ENCODE measurements at places on chromosomes 3 and 15.

GRCh38 chr3:106049821-106050220 lies 181.0 kb upstream of the CBLB start:
- no peak for DNase-seq

- no peak for DNase-seq
Observed at GRCh38 chr3:61620073-61620472, 58.7 kb downstream of the PTPRG start.

DNA sequence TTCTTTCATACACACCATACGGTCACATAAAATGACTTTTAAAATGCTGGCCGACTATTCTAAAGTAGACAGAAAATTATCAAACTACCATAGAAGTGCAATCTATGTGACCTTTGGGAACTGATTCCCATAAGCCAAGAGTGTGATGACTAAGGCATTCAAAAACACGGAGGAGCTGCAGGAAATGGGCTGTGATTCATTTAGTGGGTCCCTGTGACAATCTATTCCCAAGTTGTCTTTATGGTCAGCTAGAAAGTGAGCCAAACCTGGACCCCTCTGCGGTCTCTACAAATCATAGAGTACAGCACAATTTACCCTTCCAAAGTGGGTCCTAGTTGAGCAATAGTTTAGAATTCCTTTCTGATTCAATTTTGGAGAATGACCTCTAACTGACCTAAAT lies 251.5 kb upstream of the CBLB start:
- no peak for DNase-seq

DNA sequence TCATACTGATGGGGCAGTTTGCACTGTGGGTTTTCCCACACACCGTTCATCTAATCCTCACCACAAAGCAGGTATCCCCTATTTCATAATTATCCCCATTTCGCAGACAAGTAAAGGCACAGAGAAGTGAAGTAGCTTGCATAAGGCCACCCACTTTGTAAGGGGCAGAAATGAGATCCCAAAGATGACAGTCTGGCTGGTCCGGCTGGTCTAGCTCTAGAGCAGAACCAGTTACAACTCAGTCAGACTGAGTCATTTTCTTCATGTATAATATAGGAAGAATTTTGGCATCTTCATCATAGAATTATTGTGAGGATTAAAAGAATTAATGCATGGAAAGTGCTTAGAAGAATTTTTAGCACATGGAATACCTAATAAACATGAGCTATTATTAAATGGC lies 10.6 kb downstream of the RBP1 start:
- DNase-seq, result no peak

DNA sequence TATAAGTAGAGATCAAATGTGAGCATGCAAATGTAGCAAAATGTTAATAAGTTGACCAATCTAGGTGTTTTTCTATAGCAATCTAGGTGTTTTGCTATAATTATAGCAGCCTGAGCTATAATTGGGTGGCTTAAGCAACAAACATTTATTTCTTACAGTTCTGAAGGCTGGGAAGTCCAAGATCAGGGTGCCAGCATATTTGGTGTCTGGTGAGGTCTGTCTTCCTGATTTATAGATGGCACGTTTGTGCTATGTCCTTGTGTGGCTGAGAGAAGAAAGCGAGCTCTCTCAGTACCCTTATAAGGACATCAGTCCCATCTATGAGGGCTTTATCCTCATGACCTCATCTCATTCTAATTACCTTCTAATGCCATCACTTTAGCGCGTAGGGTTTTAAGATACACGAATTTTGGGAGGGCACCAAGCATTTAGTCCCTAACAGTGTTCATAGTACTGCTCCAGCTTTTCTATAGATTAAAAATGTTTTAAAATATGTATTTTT lies 171.1 kb downstream of the GHSR start:
- DNase-seq, result no peak
